Stimulated activated CD4-positive, alpha-beta T cell treated with anti-CD3 and anti-CD28 coated beads, Interleukin-12 subunit alpha, Interleukin-12 subunit beta, amount 100 ng/mL, for 48 hours (primary cell): ENCODE measurements at places on chromosomes 7 and 10.

- DNase-seq: no peak
These were observed 385.5 kb downstream of the SORCS3 start for GRCh38 chr10:105026566-105026965.

DNA sequence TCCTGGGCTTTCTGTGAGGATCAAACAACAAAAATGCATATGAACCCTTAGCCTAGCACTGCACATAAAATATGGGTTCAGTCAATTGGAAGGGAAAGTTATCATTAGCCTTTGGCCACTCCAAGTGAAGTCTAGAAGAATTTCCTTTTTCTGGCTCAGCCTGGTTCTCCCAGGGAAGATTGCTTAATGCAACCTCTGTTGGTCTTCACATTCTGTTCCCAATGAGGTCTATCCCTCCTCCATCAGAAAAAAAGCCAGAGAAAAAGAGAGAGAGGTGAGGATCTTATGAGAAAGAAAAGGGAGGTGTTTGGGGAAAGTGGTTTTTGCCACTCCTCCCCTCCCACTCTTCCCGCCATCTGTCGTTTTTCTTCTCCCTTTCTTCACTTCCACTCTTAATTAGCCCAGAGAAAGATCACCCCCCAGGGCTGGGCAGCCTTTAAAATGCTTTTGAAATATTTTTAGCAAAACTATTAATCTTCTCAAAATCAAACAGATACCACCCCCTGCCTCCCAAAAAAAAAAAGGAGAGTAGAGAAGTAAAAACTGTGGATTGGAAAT, 31.1 kb downstream of the CPVL start:
- DNase-seq: no peak

DNA sequence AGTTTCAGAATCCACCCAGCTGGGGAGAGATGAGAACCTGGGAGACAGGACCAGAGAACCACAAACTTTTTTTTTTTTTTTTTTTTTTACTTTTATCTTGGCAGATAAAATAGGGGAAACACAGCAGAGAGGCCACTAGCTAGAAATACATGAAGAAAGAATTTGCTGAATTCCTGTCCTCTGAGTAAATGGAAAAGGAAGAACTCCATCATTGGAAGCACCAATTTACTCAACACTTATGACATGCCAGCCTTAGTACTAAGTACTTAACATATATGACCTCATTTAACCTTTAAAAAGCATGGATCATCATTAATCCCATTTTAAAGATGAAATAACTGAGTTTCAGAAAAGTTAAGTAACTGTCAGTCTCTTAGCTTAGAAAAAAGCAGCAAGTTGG, 343.0 kb upstream of the NPSR1 start:
- DNase-seq: no peak

GRCh38 chr10:11823989-11824346, 812 bp downstream of the PROSER2 start:
- no peak for DNase-seq

- DNase-seq: no peak
These were observed 141.4 kb downstream of the PLPP4 start for GRCh38 chr10:120598386-120598785.
